Smooth muscle cell of trachea (primary cell): ENCODE measurements at places on chromosomes 3 and 15. TPM values are rescaled to one million over a fixed set of nuclear protein-coding genes. Genes with fewer than 3 reads are reported as not detected.

Gene AP4E1
- total RNA-seq = 10.3 and 15.7 TPM in 2 replicates

Gene MAPKAPK3
- 38.0 and 46.1 TPM in 2 replicates for total RNA-seq

Gene COMMD2
- total RNA-seq = 22.7 and 28.2 TPM in 2 replicates

Gene GOLGA8K
- under 0.01 and 0.44 TPM in 2 replicates for total RNA-seq

Gene SLC35G2
- 11.4 and 15.3 TPM in 2 replicates for total RNA-seq

Gene ESYT3
- 0.17 TPM in 1 of 2 replicates, not detected in the other for total RNA-seq

Gene TTC23
- total RNA-seq = 30.6 and 35.6 TPM in 2 replicates

Gene CHRFAM7A
- under 0.01 and 0.17 TPM in 2 replicates for total RNA-seq

Gene PRICKLE2
- 40.7 and 42.8 TPM in 2 replicates for total RNA-seq

Gene SCAANT1
- total RNA-seq = not detected in 2 replicates

Gene TTLL13
- total RNA-seq = not detected in 2 replicates

Gene MESP2
- total RNA-seq = 0.58 and 1.3 TPM in 2 replicates

Gene SLC26A6
- 16.9 and 22.2 TPM in 2 replicates for total RNA-seq

Gene RBP2
- not detected in 2 replicates for total RNA-seq

Gene AGBL1
- total RNA-seq = not detected in 2 replicates

Gene SI
- total RNA-seq = not detected in 2 replicates

Gene ARNT2
- total RNA-seq = 4.7 and 13.6 TPM in 2 replicates

Gene ITIH3
- total RNA-seq = not detected in 2 replicates

Gene TMEM89
- total RNA-seq = not detected in 2 replicates

Gene GCSAM
- not detected in 2 replicates for total RNA-seq
